ENCODE measurements at places on chromosomes 4 and X.
A peak's percentile ranks its signal among the peaks of the same experiment; 100 is the strongest.

DNA sequence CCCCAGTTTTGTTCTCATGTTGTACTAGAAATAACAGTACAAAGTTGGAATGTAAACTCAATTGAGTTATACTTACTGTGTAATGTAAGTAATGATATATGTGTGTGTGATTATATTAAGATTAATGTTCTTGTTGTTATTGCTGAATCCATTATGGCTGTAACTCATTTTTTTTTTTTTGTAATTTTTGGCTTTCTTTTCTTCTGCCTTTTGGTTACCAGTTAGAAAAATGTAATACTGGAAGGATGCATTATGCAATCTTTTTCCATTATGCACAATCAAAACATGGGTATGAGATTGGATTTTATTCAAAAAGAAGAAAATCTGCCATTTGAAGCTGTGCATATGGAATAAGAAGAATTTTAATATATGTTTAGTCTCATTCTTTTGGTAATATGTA, 34.0 kb downstream of the BANK1 start:
- DNase-seq = no peak

GRCh38 chr4:163548481-163549243, 54.2 kb downstream of the TMA16 start:
- peak; percentile 79 for DNase-seq

- peak; percentile 85 for DNase-seq
Observed at GRCh38 chr4:74473155-74473811, 28.3 kb downstream of the AREG start.

DNA sequence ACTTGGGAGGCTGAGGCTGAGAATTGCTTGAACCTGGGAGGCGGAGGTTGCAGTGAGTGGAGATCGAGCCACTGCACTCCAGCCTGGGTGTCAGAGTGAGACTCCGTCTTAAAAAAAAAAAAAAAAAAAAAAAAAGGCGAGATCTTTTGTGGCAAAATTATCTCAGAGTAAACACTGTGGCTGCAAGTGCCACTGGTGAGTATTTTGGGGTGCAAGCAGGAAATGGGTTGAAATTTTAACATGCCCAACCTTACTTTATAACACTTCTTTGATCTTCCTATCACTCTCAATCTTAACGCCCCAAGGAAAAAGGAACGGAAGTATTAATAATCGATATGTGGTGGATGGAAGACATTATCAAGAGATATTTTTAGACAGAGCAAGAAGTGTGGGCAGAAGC, 32.1 kb downstream of the SLC34A2 start:
- DNase-seq = no peak

DNA sequence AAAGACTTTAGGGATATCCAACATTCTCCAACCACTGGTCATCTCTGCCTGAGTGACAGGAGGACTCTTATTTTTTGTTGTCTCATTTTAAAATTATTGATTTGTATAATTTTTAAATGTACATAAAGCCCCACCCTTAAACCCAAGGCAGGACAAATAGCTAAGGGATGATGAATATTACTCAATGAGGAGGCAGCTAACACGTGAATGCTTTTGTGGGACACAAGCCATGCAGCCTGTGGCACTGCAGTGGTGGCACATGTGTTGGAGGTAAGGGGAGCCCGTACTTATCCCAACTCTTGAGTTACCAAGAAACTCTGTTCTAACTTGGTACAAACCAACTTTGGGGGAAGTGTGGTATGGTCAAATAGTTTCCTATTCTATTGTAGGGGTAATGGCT, 19.5 kb downstream of the MID1IP1 start:
- peak; percentile 19 for DNase-seq

GRCh38 chr4:11529625-11530201, 101.0 kb upstream of the HS3ST1 start:
- no peak for DNase-seq

DNA sequence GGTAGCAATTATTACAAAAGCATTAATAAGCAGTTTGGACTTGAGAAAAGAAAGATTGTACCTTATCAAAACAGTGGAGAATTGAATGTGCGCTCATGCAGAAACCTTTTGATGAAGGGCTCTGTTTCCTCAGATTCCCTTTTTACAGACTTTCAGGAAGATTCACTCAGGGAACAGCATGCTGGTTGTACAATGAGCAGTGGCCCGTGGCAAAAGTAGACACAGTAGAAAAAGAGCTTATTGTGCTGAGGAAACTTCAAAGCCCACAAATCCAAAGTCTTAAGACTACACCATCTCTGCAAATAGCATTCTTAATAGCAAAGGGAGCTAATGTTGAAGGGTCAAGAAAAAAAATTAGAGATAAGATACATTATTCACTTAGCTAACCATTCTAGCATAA, 858.9 kb downstream of the PDHA2 start:
- DNase-seq = no peak

DNA sequence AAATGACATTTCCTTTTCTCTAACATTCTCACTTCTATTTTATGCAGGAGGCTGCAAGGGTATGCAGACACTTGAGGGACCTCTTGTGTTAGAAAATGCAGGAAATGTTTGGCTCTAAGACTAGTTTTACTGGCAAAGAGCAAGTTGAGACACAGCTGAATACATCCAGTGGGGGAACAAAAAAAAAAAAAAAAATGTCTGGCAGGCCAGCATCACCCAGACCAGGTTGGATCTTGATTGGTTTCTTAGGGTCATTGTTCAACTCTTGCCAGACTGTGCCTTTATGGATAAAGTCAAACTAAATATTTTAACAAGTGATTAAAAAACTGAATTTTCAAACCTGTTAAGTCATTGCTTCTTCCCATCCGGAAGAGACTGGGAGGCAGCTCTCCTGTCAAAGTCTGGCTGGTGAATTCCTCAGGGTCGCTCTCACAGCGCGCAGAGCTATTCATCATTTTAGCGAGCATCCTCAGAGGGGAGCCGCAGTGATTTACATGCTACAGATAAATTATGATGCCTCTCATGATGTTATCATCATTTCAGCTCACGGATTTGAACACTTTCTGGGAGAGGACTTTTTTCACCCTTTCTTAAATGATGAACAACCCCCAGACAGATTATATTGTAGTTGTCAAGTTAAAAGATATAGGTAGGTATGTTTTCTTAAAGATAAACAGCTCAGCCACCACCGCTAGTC, 23.6 kb upstream of the PACRGL start:
- DNase-seq = no peak

DNA sequence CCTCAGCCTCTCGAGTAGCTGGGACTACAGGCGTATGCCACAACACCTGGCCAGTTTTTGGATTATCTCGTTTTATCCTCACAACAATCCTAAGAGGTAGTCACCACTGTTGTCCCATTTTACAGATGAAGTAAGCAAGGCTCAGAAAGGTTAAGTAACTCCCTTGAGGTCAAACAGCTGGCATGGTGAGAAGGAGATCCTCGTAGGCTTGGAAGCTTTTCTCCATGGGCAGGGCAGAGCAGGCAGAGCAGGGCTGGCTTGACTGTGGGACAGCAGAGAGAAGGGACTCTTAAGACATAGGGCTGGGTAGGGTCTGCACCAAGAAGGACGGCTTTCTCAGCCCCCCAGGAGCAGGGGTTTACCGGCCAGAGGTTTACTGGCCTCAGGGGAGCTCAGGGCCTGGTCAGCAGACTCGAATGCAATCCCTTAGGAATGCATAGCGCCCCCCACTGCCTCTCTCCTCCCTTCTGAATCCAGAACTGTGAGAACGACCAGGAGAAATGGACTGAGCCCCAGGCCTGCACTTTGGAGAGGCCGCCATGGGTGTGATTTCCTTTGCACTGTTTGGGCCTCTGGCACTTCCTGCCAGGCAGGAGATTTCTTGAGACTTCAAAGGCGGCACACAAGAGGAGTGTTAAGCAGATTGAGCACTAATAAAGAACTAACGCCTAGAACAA, 14.0 kb upstream of the CDKN2AIP start:
- no peak for DNase-seq

DNA sequence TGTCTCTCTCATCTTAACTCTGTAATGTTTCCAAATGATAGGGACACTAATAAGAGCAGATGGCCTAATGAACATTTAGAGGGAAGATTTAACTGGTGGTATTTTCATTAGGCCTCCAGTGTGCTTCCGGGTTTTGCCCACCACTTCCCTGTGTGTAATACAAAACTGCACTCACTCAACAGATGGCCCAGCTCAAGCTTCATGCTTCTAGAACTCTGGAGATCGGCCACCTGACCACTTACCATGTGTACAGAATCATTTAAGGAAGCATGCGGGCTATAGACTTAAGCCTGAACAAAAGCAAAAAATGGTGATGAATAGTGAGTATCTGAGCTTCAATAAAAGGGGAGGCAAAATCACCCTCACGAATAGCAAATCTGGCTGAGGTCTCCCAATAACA, 89.3 kb downstream of the SH2D1A start:
- DNase-seq = no peak
